ENCODE measurements at places on chromosomes 16 and 17. TPM values are rescaled to one million over a fixed set of nuclear protein-coding genes. Genes with fewer than 3 reads are reported as not detected.

The TAF1C gene
- polyA plus RNA-seq, result 8.4 TPM

The CD79B gene
- 0.50 TPM for polyA plus RNA-seq

The BICDL2 gene
- polyA plus RNA-seq, result 3.6 TPM

The TBC1D3G gene
- 0.75 TPM for polyA plus RNA-seq
